ENCODE measurements at places on chromosomes 5 and 9.

GRCh38 chr9:137226338-137227053 is 806 bp upstream of the RNF224 start:
- no peaks in the 10 kb centered on the region for H3K36me3 ChIP-seq
- no peak overlapping the region for H3K27ac ChIP-seq
- DNase-seq = no peak
- peaks cover 13% of the 10 kb centered on the region for H3K4me1 ChIP-seq
- H3K27me3 ChIP-seq = peaks cover 14% of the 10 kb centered on the region

DNA sequence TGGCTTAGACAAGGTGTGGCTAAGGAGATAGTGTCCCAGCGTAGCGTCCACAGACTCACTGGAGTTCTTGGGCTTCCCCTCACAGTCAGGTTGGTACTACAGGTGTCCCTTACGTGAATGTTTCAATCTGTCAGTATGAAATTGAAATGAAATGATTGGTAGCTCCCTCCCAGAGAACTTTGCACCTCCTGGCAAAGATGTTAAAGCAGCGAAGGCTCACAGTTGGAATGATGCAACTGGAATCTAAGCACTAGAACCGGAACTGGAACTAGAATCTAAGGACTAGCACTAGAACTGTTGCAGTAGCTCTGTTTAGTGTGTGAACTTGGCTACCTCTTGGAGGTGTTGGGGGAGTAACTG is 1.1 kb downstream of the SLC31A1 start:
- no peaks in the 10 kb centered on the region for H3K27me3 ChIP-seq
- H3K27ac ChIP-seq = peak overlapping the region; percentile 98
- no peak for DNase-seq
- H3K4me1 ChIP-seq = peaks cover 50% of the 10 kb centered on the region
- H3K4me3 ChIP-seq = peak overlapping the region; percentile 97
- H3K36me3 ChIP-seq = peaks cover 41% of the 10 kb centered on the region

DNA sequence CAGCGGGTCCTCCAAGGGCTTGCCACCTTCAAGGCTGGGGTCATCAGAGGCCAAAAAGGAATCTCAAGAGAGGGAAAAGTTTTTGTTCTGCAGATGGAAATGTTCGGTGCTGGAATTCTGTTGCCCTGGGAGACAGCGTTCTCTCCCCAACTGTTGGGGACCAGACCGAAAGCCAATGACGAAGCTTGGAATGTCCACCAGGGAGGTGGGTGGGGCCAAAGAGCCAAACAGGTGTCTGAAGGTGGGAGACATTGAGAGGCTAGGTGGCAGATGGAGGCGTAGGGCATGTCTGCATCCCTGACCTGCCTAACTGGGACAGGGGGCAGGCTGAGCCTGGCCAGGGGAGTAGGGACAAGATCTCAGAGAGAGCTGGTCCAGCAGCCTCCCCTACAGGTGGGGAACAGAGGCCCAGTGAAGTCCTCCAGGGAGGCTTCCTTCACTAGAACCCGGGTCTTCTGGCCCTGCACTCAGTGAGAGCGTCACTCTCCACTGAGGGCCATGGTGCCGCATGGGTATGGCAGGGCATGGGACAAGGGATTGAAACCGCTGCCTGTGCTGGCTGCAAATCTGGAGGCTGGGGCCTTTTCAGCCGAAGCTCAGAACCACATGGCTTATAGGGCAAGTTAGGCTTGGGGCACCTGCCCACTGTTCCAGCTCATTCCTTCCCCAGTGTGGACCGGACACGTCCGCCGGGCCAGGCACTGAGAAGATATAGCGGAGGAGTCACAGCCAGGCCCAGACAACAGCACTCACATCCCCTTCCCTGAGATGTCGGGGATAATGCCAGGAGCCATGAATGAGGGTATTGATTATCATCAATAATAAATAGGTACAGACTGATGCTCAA is 5.0 kb upstream of the FAM78A start:
- peaks cover 1% of the 10 kb centered on the region for H3K36me3 ChIP-seq
- H3K4me1 ChIP-seq = peaks cover 25% of the 10 kb centered on the region
- H3K4me3 ChIP-seq = peak overlapping the region; percentile 8

DNA sequence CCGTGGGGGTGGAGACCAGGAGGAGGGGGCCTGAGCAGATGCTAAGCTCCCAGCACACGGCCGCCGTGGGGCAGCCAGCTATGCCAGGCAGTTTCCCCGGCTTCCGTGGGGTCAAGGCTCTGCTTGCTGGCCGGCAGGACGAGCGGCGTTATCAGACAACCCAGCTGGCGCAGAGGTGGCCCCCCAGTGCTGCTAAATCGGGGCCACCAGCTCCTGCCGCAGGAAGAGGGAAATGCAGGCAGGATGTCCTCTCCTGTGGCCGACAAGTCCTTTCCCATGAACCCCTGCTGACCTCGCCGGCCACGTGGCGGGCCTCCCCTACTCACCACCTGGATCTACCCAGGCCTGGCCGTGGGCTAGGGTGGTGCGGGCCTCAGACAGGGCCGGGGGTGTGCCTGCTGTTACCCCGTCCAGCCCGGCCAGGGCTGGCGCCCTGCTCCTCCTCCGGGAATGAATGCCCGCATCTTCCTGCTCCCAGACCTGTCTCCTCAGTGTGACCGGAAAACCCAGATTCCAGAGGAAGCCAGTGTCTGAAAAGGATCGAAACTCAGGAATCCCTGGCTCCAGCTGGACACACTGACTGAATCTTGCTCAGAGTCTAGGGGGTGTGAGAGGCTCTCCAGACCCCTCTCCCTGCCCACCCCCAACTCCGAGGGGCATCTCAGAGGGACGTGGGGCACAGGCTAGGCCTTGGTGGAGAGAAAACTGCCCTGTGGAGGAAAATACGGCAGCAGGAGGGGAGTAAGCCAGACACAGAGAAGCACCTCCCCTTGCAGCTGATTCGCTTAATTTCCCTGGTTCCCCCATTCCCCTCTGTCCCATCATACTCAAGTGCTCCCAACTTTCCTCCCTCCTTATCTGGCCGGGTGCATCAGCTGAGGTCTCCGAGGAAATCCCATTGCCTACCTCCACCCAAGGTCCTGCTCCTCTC is 3.9 kb downstream of the FLT4 start:
- DNase-seq = no peak
- H3K4me3 ChIP-seq = no peak overlapping the region
- H3K4me1 ChIP-seq = peaks cover 11% of the 10 kb centered on the region
- H3K36me3 ChIP-seq = no peaks in the 10 kb centered on the region

GRCh38 chr5:21173526-21173925 is 1185.5 kb upstream of the CDH18 start:
- no peaks in the 10 kb centered on the region for H3K27me3 ChIP-seq
- no peak for DNase-seq
- no peaks in the 10 kb centered on the region for H3K36me3 ChIP-seq

GRCh38 chr5:96931605-96932004 is 4.3 kb upstream of the LNPEP start:
- DNase-seq = no peak
- no peak overlapping the region for H3K4me3 ChIP-seq
- no peaks in the 10 kb centered on the region for H3K27me3 ChIP-seq
- H3K27ac ChIP-seq = peak overlapping the region; percentile 48
- peaks cover 19% of the 10 kb centered on the region for H3K36me3 ChIP-seq

GRCh38 chr5:103918668-103919367 is 356.2 kb upstream of the NUDT12 start:
- no peak overlapping the region for H3K4me3 ChIP-seq
- H3K27me3 ChIP-seq = no peaks in the 10 kb centered on the region
- DNase-seq = no peak
- no peaks in the 10 kb centered on the region for H3K36me3 ChIP-seq

- H3K27me3 ChIP-seq = no peaks in the 10 kb centered on the region
- H3K4me1 ChIP-seq = no peaks in the 10 kb centered on the region
- H3K36me3 ChIP-seq = no peaks in the 10 kb centered on the region
- no peak overlapping the region for H3K27ac ChIP-seq
Measured at GRCh38 chr5:7576023-7576715, 180.2 kb downstream of the ADCY2 start.

GRCh38 chr9:111720174-111720573 is 58.8 kb downstream of the GNG10 start:
- H3K36me3 ChIP-seq = no peaks in the 10 kb centered on the region
- H3K4me1 ChIP-seq = peaks cover 4% of the 10 kb centered on the region
- no peak for DNase-seq
- no peak overlapping the region for H3K27ac ChIP-seq

- no peak overlapping the region for H3K4me3 ChIP-seq
- no peak overlapping the region for H3K27ac ChIP-seq
- H3K36me3 ChIP-seq = no peaks in the 10 kb centered on the region
- peaks cover 26% of the 10 kb centered on the region for H3K4me1 ChIP-seq
- DNase-seq = no peak
- H3K27me3 ChIP-seq = no peaks in the 10 kb centered on the region
Measured at GRCh38 chr9:19232823-19233194, 2.3 kb downstream of the DENND4C start.

GRCh38 chr9:78189461-78189860 is 46.4 kb upstream of the CEP78 start:
- no peak overlapping the region for H3K27ac ChIP-seq
- no peaks in the 10 kb centered on the region for H3K36me3 ChIP-seq
- H3K27me3 ChIP-seq = no peaks in the 10 kb centered on the region

GRCh38 chr5:154168395-154168794 is 22.1 kb upstream of the GALNT10 start:
- no peak overlapping the region for H3K27ac ChIP-seq
- H3K4me1 ChIP-seq = no peaks in the 10 kb centered on the region
- no peaks in the 10 kb centered on the region for H3K36me3 ChIP-seq
- H3K4me3 ChIP-seq = no peak overlapping the region
- peaks cover 24% of the 10 kb centered on the region for H3K27me3 ChIP-seq

- H3K36me3 ChIP-seq = no peaks in the 10 kb centered on the region
- H3K4me3 ChIP-seq = no peak overlapping the region
- DNase-seq = no peak
- H3K27ac ChIP-seq = no peak overlapping the region
- peaks cover 3% of the 10 kb centered on the region for H3K27me3 ChIP-seq
Measured at GRCh38 chr5:58922461-58923171, 339.7 kb downstream of the RAB3C start.

- H3K36me3 ChIP-seq = peaks cover 93% of the 10 kb centered on the region
- DNase-seq = no peak
- H3K27ac ChIP-seq = no peak overlapping the region
- H3K4me3 ChIP-seq = no peak overlapping the region
Measured at GRCh38 chr5:141585594-141585993, 33.2 kb downstream of the DIAPH1 start.

DNA sequence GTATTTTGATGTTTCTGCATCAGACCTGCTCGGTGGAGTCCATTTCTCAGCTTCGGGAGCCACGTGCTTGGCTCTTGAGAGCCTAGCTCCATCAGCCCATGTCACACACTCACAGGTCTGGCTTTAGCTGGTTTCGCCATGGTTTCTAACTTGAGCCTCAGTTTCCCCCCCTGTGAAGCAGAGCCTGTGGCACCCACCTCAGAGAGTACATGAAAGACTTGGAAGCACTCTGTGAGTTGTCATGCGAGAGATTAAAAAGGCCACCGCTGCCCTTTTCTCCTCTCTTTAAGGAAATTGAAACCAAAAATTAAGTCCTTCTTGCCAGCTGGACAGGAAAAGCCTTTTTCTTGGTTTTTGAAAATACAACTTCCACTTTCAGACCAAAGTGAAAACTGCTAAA is 8.8 kb downstream of the TENT4A start:
- H3K27ac ChIP-seq = peak overlapping the region; percentile 84
- DNase-seq = no peak
- H3K27me3 ChIP-seq = no peaks in the 10 kb centered on the region
- peaks cover 94% of the 10 kb centered on the region for H3K4me1 ChIP-seq
- peak overlapping the region; percentile 58 for H3K4me3 ChIP-seq

DNA sequence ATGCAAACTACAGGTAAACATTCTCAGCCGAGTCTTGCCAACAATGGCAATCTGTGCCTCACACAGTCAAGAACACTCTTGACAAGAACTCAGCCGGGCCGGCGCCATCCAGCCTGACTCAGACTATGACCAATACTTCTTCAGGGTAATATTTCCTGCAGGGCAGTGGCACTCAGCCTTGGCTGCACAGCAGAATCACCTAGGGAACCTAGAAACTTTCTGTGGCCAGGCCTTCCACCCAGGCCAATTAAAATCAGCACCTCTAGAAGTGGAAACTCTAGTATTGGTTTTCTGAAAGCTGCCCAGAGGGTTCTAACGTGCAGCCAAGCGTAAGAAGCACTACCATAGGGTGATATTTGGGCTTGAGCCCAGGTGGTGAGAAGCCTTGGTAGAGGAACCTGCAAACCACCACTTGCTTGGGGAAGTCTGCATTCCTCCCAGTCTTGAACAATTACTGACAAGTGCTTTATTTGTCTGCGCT is 120.6 kb downstream of the TTLL11 start:
- H3K27ac ChIP-seq = no peak overlapping the region
- peaks cover 3% of the 10 kb centered on the region for H3K36me3 ChIP-seq
- no peaks in the 10 kb centered on the region for H3K27me3 ChIP-seq
- DNase-seq = no peak
- no peaks in the 10 kb centered on the region for H3K4me1 ChIP-seq

- H3K4me3 ChIP-seq = no peak overlapping the region
- H3K4me1 ChIP-seq = no peaks in the 10 kb centered on the region
- no peak overlapping the region for H3K27ac ChIP-seq
- DNase-seq = no peak
Measured at GRCh38 chr9:9033022-9033421, 1233.4 kb upstream of the DMAC1 start.

GRCh38 chr5:149206524-149207141 is 65.0 kb upstream of the AFAP1L1 start:
- no peaks in the 10 kb centered on the region for H3K27me3 ChIP-seq
- peaks cover 7% of the 10 kb centered on the region for H3K4me1 ChIP-seq
- DNase-seq = no peak
- H3K36me3 ChIP-seq = no peaks in the 10 kb centered on the region
- no peak overlapping the region for H3K4me3 ChIP-seq

DNA sequence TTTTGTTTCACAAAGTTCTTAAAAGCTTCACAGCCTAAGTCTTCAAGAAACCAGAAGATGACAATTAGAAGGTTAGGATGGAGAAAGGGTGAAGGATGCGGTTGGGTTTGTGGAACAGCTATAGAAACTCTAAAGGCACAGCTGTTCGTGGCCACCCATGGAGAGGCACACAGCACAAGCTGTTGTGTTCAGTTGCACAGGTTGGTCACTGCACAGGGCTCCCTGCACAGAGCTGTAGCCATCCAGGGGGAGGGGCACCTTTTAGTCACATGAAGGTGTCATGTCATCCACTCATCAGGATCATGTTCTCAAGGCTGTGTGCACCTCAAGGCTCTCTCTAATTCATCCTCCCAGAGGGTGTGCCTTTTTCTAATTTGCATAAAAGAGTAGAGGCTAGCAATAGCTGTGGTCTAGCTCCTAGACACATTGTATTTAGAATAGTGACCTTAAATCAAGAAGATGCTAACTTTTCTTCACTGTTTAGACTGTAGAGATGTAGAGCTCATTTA is 5.0 kb upstream of the RASGRF2 start:
- peaks cover 27% of the 10 kb centered on the region for H3K4me1 ChIP-seq
- H3K27ac ChIP-seq = no peak overlapping the region
- no peak for DNase-seq
- no peaks in the 10 kb centered on the region for H3K36me3 ChIP-seq

All from activated T-cell treated with anti-CD3 and anti-CD28 coated beads, Interleukin-2, amount 50 U/mL, for 24 hours (primary cell).